HuH-7.5 (cell line): ENCODE measurements at places on chromosomes 13 and 19.

DNA sequence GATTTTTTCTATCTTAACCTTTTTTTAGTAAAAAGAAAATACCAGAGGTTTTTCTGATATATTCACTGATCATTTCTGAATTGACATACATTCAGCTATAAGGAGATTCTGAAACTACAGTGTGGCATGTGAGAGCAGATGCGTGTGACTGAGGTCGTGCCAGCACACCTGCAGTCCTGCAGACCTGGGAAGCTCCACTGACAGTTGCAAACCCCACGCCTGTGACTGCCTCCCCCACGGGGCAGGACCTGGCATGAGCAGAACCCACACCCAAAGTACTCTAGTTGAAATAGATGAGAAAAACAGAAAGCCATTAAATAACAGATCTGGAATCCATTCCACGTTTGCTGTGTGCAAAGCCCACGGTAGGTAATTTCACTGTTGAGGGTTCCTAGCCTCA, 80.7 kb downstream of the TEX29 start:
- DNase-seq, result no peak

- no peak for DNase-seq
Measured at GRCh38 chr13:112970552-112971287, 1.7 kb downstream of the MCF2L start.

DNA sequence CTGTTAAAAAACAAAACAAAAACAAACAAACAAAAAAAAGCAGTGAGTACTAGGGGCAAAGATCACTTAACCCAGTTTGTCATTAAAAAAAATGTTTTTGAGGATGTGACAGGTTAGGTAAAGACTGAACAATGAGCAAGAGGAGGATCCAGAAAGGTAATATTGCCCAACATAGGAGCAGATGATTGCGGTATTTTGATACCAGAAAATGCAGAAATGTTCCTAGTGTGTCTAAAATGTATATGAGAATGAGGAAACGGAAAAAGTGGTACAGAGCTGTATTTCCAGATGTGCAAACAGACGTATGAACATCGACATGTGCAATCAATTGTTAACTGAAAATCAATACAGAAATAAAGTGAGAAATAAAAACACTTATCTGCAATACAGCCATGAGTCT, 4.9 kb upstream of the LILRA4 start:
- no peak for DNase-seq

DNA sequence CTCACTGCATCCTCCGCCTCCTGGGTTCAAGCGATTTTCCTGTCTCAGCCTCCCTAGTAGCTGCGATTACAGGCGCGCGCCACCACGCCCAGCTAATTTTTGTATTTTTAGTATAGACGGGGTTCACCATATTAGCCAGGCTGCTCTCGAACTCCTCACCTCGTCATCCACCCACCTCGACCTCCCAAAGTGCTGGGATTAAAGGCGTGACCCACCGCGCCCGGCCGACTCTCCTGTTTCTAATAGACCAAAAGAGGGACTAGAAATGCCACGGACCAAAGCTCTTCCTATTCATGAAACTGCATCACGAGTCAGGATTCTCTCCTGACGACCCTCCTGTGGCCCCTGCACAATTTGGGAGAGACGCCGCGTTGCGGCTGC, 563 bp downstream of the ZNF43 start:
- no peak for DNase-seq

GRCh38 chr13:73767747-73768315, 366.4 kb downstream of the KLF12 start:
- DNase-seq, result no peak

GRCh38 chr19:16575282-16575681, 3.1 kb upstream of the SLC35E1 start:
- DNase-seq, result no peak

DNA sequence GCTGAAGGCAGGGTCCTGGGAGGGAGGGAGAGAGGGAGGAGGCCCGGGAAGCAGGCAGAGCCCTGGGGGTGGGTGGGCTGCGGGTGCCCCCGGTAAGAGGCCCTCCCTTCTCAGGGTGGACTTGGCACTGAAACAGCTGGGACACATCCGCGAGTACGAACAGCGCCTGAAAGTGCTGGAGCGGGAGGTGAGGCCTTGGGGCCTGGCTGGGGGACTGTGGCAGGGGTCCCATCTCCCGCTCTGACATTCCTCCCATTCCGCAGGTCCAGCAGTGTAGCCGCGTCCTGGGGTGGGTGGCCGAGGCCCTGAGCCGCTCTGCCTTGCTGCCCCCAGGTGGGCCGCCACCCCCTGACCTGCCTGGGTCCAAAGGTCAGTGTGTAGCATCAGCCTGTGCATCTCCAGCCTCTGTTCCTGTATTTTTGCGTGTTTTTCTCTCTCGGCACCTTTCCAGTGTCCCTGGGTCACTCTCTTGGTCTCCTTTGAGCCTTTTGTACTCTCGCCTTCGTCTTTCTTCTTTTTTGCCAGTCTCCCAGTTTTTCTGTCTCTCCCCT, 53.4 kb downstream of the TRPM4 start:
- DNase-seq, result no peak

DNA sequence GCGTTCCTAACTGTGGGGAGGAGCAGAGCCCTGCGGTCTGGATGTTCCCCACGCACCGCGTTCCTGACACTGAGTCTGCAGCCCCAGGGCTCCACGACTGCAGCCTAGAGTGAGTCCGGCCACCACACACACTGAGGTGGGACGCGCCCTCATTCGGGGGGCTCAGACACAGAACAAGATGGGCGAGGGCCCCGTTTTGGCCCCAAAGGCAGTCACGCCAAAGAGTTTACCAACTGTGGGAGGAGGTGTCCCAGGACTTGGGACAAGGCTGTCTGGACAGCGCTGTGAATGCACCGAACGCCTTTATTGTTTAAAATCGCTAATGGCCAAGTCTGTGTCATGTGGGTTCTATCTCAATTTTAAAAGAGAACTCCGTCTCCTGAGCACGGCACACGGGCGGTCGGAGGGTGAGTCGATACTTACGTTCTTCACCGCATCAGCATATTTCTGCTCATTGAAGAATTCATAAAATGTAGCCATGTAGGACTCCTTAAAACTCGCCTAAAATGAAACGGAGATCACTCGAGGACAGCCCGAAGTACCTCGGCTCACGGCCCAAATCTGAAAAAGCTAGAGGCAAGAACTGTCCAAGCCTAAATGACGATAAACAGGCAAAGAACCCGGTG, 35.2 kb upstream of the C13orf46 start:
- DNase-seq, result no peak

DNA sequence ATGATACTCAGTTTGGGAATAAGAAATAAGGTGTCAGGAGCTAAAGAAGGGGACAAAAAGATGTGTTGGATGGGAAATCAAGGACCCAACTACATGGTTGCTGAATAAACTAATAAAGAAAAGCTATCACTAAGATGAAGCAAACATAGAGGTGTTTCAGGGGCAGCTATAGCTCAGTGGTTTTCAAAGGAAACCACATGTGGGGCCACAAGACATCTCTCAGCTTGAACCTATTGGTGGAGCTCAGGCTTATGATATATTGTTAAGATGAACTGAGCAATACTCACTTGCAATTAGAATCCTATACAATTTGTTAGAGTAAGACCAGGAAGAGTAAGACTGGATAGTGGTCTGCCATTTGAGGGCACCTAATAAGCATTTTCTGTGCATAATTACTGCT, 45.1 kb upstream of the SPRY2 start:
- DNase-seq, result no peak

- DNase-seq, result no peak
Measured at GRCh38 chr19:40266912-40267600, 18.1 kb downstream of the AKT2 start.
